ENCODE measurements at places on chromosomes 3 and 15.

DNA sequence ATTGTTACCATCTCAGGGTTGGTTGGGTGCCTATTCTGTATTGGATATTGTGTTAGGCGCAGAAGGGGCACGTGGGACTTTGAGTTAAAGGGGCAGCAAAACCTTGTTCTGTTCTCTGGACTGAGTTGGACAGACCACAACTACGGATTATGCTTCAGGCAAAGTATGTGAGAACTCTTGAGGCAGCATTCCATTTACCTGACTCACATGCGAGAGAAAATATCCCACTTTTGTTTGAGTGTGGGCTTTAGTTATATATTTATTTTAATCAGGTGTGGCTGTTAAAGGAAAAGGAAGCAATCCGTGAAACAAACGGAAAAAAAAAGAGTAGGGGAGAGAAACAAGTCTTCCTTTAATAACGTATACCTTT, 627 bp upstream of the PLS1 start:
- no peak for DNase-seq

- DNase-seq: peak; percentile 18
These were observed 47.9 kb downstream of the PEAK1 start for GRCh38 chr15:77371850-77372563.

GRCh38 chr3:184595726-184596125, 34.1 kb downstream of the EPHB3 start:
- DNase-seq: no peak

- DNase-seq: no peak
These were observed 229.9 kb downstream of the LRRN1 start for GRCh38 chr3:4029135-4029534.

DNA sequence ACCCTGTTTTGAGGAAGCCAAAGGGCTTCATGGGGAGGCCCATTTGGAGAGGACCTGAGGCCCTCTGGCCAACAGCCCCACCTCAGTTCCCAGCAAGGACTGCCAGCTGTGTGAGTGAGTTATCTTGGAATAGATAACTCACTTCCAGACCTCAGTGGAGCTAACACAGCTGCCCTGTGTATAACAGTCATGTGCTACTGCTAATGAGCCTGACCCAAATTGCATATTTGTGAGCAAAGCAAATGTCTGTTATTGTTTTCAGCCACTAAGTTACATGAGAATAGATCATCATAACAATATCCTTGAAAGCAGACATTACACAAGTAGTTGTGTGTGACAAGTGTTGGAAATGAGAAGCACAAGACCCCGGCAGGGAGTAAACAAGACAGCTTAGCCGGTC, 355.8 kb downstream of the MCTP2 start:
- no peak for DNase-seq

GRCh38 chr3:58646503-58646902, 20.1 kb downstream of the FAM3D start:
- DNase-seq: no peak

- DNase-seq: no peak
These were observed 20.5 kb upstream of the LYZL4 start for GRCh38 chr3:42430781-42431532.

DNA sequence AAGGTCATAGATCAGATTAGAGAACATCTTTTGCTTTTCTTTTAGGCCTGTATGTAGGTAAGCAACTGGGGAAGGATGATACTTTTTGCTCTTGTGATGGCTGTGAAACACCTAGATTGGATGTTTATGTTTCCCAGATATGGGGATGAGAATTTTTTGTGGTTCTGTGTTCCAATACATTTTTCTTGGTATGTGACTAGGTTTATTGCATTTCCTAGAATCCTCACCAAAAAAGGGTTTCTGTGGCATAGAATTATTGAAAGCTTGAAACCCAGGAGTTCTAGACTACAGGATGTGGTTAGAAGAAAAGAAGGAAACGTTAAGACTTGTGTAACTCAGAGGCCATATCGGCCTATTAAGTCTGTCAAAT, 25.8 kb downstream of the OXNAD1 start:
- DNase-seq: peak; percentile 23

- DNase-seq: peak; percentile 57
These were observed 69.2 kb upstream of the COL6A5 start for GRCh38 chr3:130276203-130276803.

DNA sequence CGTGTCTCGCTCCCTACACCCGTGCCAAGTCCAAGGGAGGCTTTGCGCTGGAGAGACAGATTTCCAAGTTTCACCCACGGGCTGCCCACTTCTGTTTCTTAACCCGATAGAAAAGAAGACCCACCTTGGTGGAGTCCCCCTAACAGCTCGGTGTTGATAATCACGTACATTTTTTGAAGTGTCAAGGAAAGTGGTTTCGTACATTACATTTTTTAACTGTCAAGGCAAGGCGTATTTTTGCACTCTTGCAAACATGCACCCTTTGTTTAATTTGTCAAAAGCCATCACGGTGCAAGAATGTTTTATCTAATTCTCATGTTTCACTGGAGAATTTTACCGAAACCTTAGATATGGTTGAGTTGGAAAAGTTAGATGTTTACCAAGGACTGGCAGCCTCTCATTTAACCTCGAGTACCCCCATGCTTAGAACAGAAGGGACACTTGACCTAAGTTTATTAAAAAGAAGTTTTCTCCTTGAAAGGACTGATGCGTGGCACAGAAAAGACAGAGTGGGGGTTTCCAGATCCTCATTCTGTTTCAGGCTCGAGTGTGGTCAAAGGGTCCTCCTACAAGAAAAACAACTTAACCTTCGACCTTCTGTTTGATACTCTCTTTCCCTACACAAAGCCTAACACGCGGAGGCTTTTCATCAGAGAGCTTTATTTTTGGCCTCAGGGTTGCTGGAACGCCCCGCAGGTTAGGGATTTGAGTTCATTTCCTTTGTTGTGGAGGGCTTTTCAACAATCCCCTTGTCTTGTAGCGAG, 882 bp downstream of the GXYLT2 start:
- no peak for DNase-seq

DNA sequence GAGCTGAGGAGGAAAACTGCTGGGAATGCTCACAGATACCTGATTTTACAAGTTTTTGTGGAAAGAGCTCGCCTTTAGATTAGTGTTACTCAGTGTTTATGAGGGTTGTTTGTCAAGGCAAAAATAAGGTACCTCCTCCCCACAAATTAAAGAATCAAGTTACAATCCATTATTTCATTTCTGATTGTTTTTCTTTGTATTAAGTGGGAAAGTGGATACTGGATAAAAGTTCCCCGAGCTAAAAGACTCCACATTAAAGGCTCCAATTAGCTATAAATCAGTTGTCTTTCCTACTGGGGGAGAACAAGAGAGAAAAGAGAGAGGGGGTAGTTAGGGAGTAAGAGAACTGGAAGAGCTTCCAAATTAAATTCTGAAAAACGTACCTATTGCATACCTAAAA, 1.9 kb downstream of the ALDH1A2 start:
- DNase-seq: no peak

DNA sequence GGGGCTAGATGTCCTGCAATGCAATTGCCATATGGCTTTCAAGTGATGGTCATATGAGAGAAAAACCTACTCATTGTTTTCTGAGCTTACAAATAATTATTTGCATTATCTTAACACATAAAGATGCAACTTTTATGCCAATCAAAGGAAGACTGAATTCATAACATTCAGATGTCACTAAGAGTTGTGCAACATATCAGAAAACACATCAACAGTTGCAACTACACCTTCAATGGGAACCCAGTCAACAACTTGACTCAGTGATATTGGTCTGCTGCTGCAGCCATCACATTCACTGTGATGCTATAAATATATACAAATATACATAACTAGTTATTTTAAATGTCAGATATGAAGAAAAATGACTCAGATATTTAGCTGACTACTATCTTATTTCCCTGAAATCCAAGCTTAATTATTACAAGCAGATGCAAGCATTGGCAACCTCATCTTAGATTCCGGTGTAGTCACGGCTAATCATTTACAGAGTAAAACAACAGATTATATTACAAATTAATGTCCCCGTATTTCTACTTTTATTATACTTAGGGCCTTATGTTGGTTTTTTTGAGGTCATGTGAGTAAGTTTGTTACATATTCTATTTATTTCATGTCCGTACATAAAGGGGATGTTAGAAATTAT, 23.7 kb downstream of the CNTN3 start:
- DNase-seq: no peak

DNA sequence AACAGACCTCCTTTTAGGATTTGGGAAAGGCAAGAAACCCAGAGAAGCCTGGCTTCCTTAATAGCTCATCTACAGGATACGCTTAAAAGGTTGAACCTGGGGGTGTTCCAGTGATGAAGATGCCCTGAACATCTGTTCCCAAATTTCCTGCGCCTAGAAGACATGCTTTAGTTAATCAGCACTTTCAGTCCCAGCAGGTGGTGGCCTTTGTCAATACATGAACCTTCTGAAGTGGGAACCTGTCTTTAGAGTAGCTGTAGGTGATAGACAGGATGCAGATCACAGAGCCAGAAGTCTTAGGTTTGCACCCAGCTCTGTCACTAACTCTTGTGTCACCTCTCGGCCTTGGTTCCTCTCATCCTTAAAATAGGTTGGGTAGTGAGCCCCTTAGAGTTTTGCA, 149.7 kb upstream of the SYNPR start:
- DNase-seq: no peak

- peak; percentile 58 for DNase-seq
These were observed 16.9 kb upstream of the LACTB start for GRCh38 chr15:63104727-63105126.

- DNase-seq: no peak
These were observed 139.0 kb downstream of the CHDH start for GRCh38 chr3:53707222-53707621.

- peak; percentile 11 for DNase-seq
These were observed 2.9 kb upstream of the CTDSPL start for GRCh38 chr3:37858742-37859141.

Data from suppressor macrophage treated with lipopolysaccharide for 4 hours (primary cell).